ENCODE measurements at places on chromosomes 16 and 17. TPM values are rescaled to one million over a fixed set of nuclear protein-coding genes. Genes with fewer than 3 reads are reported as not detected.

DNA sequence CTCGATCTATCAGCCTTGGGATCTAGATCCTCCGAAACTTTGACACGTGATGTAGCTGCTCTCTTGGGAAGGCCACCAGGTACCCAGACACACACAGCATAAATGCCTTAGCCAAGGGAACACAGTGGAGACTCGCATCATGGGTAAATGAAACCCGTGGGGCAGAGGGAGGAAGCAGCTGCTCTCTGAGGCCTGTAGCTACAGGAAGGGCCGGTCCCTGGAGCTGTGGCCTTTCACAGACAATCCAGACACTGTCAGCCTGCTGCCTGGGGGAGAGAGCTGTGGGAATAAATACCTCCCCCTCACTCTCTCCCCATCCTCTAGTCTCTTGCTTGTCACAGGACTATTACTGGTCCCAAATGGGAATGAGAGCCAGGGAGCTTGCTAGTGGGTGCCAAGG lies 351.2 kb downstream of the UTP18 start:
- no peak for DNase-seq
- no peak overlapping the region for H3K4me3 ChIP-seq

DNA sequence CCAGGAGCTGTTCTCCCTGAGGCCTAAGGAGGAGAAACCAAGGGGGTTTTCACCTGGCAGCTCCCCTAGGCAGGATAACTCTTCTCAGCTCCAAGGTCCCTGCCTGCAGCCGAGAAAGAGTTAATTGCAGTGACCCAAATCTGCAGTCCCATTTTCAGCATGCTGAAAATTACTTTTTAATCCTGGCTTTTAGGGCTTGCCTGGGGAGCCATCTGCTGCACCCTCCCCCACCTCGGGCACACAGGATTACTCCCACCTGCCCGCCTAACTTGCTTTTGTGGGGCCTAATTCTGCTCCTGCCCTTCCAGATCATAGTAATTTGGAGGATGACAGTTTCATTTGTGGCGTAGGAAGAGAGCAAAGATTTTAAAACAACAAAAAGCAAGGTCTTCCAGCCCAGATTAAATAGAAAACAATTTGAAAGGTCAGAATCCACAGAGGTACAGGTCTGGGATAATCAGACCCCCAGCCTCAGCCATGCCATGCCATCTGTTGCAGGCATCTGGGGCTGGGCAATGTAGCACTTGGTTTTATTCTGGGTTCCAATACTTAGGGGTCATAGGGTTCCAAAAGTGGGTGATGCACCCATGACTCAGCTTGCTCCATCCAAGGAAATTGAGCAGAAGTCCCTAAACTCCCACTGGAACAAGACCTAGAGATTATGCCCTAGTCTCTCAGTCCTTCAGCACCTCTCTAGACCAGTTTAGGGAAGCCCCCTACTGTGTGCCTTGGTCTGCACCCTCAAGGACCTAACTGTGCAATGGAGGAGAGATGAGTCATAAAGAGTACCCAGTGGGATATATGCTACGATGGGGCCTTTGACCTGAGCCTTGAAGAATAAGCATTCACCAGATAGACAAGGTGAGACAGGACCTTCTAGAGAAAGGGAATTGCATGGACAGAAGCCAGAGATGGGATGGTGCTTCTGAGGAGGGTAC lies 64.5 kb upstream of the NLK start:
- H3K4me1 ChIP-seq: no peaks in the 10 kb centered on the region
- no peak for DNase-seq
- H3K27me3 ChIP-seq: peaks cover 6% of the 10 kb centered on the region
- no peaks in the 10 kb centered on the region for H3K36me3 ChIP-seq
- no peak overlapping the region for H3K27ac ChIP-seq
- H3K4me3 ChIP-seq: no peak overlapping the region

GRCh38 chr16:9338068-9338467 lies 246.6 kb downstream of the HAPSTR1 start:
- no peak overlapping the region for H3K4me3 ChIP-seq
- peaks cover 7% of the 10 kb centered on the region for H3K27me3 ChIP-seq
- H3K4me1 ChIP-seq: no peaks in the 10 kb centered on the region
- H3K36me3 ChIP-seq: no peaks in the 10 kb centered on the region
- DNase-seq: no peak

DNA sequence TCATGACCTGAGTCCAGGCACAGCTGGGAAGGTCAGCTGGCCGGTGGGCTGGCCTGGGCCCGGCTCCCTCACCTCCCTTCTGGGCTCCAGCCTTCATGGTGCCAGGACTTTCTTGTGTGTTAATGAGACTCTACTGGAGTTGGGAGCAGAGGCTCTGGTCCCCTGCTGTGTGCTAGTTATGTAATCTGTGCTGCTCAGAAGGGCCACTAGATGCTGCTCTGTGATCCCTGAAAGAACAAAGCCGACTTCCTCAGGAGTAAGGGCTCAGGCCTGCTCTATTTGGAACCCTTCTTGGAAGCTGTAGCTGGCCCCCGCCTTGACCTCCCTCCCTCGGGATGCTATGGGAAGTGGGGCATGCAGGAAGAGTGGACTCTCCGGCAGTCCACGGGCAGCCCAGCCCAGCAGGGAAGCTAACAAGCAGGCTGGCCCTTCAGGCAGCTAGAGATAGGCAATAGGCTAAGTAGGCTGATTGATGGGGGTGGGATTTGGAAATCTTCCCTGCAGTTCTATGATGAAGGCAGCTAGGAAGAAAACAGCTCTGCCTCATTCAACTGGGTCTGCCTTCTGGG lies 3.3 kb upstream of the CDK5R1 start:
- H3K4me3 ChIP-seq: no peak overlapping the region
- H3K36me3 ChIP-seq: peaks cover 37% of the 10 kb centered on the region
- DNase-seq: peak; percentile 49

GRCh38 chr16:4056161-4057105 lies 59.8 kb downstream of the ADCY9 start:
- H3K36me3 ChIP-seq: peaks cover 10% of the 10 kb centered on the region
- H3K27me3 ChIP-seq: no peaks in the 10 kb centered on the region
- no peak overlapping the region for H3K4me3 ChIP-seq
- DNase-seq: no peak

GRCh38 chr17:14792746-14793145 lies 472.4 kb downstream of the PMP22 start:
- H3K4me3 ChIP-seq: no peak overlapping the region
- DNase-seq: no peak
- no peaks in the 10 kb centered on the region for H3K36me3 ChIP-seq
- peaks cover 20% of the 10 kb centered on the region for H3K27me3 ChIP-seq
- H3K4me1 ChIP-seq: no peaks in the 10 kb centered on the region

DNA sequence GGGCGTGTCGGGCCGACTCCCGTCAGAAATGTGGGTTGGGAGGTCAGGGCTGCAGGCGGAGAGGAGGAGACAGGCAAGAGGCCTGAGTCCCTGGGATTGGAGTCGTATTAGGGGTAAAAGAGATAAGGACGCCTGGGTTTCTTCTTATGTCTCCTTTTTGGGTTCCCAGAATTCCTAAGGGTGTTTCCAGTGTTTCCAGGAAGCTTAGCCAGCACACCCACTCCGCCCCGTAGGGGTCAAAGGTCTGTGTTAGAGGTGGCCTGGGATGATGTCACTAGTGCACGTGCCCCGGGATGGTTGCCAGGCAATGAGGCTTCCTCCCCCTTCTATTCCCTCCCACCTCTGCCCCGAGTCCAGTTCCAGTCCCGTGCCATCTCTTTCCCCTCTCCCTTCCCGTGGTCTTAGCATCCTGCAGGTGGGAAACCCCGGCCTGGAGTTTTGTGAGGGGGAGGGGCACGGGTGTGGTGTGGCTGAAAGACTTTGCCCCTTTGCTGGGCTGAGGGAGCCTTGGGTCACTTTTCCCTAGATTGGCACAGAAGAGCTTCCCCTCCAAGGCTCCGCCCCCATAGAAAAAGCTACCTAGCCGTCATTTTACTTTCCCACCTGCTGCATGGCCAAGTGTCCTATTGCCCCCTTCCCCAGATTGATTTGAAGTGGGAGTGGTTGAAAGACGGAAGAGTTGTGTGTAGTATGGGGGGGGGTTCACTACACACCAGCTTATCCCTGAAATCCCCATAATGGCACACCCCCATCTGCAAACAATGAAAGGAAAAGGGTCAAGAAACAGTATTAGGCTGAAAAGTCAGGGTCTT lies 2.8 kb downstream of the KDM6B start:
- peaks cover 56% of the 10 kb centered on the region for H3K4me1 ChIP-seq
- peak overlapping the region; percentile 93 for H3K4me3 ChIP-seq
- DNase-seq: peak; percentile 83
- peaks cover 16% of the 10 kb centered on the region for H3K36me3 ChIP-seq
- no peaks in the 10 kb centered on the region for H3K27me3 ChIP-seq

DNA sequence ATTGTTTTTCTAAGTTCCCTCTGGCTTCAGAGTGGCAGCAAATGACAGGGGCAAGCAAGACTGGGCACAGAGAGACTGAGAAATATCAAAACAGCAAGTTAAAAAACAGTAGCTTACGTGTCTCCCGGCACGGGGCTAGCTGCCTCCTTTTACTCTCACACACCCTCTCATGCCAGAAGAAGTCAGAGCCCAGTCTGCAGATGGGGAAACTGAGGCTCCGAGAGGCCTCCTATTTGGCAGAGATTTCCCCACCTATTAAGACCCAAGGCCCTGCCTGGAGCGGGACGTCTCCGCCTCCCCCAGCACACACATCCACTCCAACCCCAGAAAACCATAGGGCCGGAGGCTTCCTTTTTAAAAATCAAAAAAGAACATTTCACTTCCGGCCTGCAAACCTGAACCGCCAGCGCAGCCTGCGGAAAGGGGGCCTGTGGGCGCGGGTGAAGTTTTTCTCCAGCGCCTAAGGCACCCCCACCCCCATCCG lies 832 bp downstream of the CARHSP1 start:
- peaks cover 10% of the 10 kb centered on the region for H3K36me3 ChIP-seq
- H3K27me3 ChIP-seq: no peaks in the 10 kb centered on the region
- H3K4me1 ChIP-seq: peaks cover 40% of the 10 kb centered on the region
- H3K27ac ChIP-seq: peak overlapping the region; percentile 92
- peak overlapping the region; percentile 87 for H3K4me3 ChIP-seq

CDH11 gene
- not detected for total RNA-seq

TMEM170A gene
- total RNA-seq: 30.5 TPM

DNA sequence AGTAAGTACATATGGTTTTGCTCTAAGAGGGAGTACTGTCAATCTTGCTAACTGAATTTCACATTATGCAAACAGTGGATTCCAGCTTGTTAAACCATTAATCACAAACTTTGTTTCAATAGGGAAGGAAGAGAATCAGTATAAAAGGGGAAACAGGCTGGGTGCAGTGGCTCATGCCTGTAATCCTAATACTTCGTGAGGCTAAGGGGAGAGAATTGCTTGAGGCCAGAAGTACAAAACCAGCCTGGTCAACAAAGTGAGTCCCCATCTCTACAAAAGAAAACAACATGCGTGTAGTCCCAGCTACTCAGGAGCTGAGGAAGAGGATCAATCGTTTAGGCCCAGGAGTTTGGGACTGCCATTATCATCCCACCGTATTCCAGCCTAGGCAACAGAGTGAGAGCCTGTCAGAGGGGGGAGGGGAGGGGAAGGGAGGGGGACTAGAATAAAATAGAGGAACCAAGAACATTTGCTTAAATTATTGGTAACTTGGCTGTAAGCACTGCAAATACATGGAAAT lies 65.7 kb downstream of the FBXL20 start:
- H3K27me3 ChIP-seq: no peaks in the 10 kb centered on the region
- no peaks in the 10 kb centered on the region for H3K4me1 ChIP-seq
- H3K4me3 ChIP-seq: no peak overlapping the region
- DNase-seq: no peak
- H3K36me3 ChIP-seq: peaks cover 4% of the 10 kb centered on the region
- no peak overlapping the region for H3K27ac ChIP-seq

KRTAP4-1 gene
- total RNA-seq: not detected

GRCh38 chr17:80719449-80719848 lies 174.8 kb downstream of the RPTOR start:
- H3K27ac ChIP-seq: peak overlapping the region; percentile 58
- no peak overlapping the region for H3K4me3 ChIP-seq
- no peak for DNase-seq
- H3K4me1 ChIP-seq: peaks cover 51% of the 10 kb centered on the region
- H3K27me3 ChIP-seq: no peaks in the 10 kb centered on the region
- peaks cover 9% of the 10 kb centered on the region for H3K36me3 ChIP-seq

- DNase-seq: no peak
- H3K27me3 ChIP-seq: no peaks in the 10 kb centered on the region
- no peaks in the 10 kb centered on the region for H3K4me1 ChIP-seq
- no peak overlapping the region for H3K27ac ChIP-seq
- H3K36me3 ChIP-seq: peaks cover 42% of the 10 kb centered on the region
Observed at GRCh38 chr17:5354310-5354709, 65.2 kb downstream of the NUP88 start.

EPX gene
- not detected for total RNA-seq

DNA sequence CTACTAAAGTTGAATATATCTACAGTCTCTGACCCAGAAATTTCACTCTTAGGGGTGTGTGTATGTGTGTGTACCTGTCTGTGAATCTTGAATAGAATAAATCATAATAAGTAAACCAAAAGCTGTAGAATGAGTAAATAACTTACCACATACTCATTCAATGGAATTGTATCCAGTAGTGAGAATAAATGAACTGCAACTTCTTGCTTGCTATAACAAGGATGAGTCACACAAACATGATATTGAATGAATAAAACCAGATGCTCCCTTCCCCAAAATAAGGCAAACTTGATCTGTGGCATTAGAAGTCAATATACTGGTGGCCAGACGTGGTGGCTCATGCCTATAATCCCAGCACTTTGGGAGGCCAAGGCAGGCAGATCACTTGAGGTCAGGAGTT lies 259.8 kb upstream of the MON1B start:
- H3K4me1 ChIP-seq: peaks cover 4% of the 10 kb centered on the region
- H3K27me3 ChIP-seq: peaks cover 10% of the 10 kb centered on the region
- H3K36me3 ChIP-seq: no peaks in the 10 kb centered on the region

DNA sequence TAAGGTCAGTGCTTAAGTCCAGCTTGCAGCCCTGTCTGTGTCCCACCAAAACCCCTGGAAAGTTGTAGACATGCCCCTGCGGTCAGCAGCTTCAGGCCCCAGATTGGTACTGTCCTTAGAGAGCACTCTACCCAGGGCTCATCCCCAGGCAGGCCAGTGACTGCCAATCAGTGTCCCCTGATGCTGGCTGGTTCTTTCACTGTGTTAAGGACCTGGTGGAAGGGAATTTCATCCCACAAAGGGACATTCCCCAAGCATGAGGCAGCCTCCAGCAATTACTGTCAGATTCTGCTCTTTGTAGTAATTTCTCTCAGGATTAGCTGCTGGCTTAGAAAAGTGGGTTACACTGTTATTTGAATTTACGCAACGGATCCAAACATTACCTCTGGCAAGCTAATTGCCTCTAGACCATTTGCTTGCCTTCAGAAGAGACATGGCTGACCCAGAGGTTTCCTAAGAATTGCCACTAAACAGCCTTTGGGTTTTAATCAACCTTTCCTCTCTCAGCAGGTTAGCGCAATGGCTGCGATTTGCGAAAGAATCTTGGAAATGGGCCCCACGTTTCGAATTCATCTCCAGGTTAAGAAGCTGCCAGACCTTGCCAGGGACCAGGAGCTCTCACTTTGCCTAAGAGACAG lies 5.9 kb downstream of the IRX6 start:
- no peak overlapping the region for H3K4me3 ChIP-seq
- DNase-seq: no peak
- no peaks in the 10 kb centered on the region for H3K36me3 ChIP-seq

CRYBA1 gene
- total RNA-seq: not detected

SULT1A4 gene
- total RNA-seq: 1.8 TPM

GRCh38 chr17:82015311-82015971 lies 7.2 kb downstream of the CENPX start:
- H3K36me3 ChIP-seq: no peaks in the 10 kb centered on the region
- H3K4me1 ChIP-seq: peaks cover 2% of the 10 kb centered on the region

- peaks cover 2% of the 10 kb centered on the region for H3K27me3 ChIP-seq
- H3K4me3 ChIP-seq: no peak overlapping the region
- H3K27ac ChIP-seq: no peak overlapping the region
- no peaks in the 10 kb centered on the region for H3K36me3 ChIP-seq
Observed at GRCh38 chr16:5584109-5584508, 486.5 kb upstream of the EEF2KMT start.

All from activated CD4-positive, alpha-beta T cell treated with anti-CD3 and anti-CD28 coated beads for 36 hours (primary cell).